ENCODE measurements at places on chromosomes 5 and 9. TPM values are rescaled to one million over a fixed set of nuclear protein-coding genes. Genes with fewer than 3 reads are reported as not detected.
A peak's percentile ranks its signal among the peaks of the same experiment; 100 is the strongest.

The EGFLAM gene
- 9.2 TPM for polyA plus RNA-seq

The INSL4 gene
- 0.38 TPM for polyA plus RNA-seq

- H3K27ac ChIP-seq, result no peak overlapping the region
- no peaks in the 10 kb centered on the region for H3K36me3 ChIP-seq
Observed at GRCh38 chr5:21681911-21682310, 1171.2 kb downstream of the CDH12 start.

DNA sequence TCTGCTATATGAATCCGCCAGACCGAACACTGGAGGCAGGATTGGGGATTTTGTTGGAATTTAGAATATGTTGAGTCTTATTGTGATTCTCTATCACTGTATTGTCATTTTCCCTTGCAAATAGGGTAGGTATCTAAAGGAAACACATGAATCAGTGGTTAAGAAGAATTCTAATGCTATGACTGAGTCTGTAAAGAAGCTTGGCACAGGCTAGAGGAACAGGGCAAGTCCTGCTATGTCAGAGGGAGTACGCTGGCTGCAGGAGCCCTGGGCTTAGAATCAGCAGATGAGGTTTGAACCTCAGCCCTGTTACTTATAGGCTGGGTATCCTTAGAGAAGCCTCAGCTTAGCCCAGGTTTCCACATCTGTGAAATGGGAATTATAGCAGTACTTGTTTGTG lies 198.1 kb downstream of the NR3C1 start:
- H3K4me3 ChIP-seq, result no peak overlapping the region
- H3K27ac ChIP-seq, result no peak overlapping the region
- H3K36me3 ChIP-seq, result no peaks in the 10 kb centered on the region
- H3K4me1 ChIP-seq, result no peaks in the 10 kb centered on the region

DNA sequence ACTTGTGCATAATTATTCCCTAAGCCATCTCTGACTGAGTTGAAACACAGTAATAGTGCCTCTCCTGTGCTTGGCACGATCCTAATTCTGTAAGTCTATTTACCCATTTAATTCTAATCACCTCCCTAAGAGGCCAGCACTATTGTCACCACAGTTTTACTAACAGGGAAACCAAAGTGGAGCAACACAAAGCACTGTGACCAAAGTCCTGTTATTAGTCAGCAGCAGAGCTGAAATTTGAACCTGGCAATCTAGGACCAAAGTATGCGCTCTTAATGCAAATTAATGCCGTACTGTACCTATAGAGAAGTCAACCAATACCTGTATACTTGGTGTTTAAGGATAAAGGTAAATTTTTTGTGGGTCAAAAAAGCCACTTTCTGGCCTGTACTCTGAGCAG lies 77.1 kb upstream of the CNTLN start:
- H3K4me3 ChIP-seq, result no peak overlapping the region
- H3K4me1 ChIP-seq, result no peaks in the 10 kb centered on the region
- DNase-seq, result no peak
- no peak overlapping the region for H3K27ac ChIP-seq

The SH2D3C gene
- polyA plus RNA-seq, result 2.2 TPM

- no peak overlapping the region for H3K27ac ChIP-seq
- no peaks in the 10 kb centered on the region for H3K36me3 ChIP-seq
- no peaks in the 10 kb centered on the region for H3K4me1 ChIP-seq
- no peaks in the 10 kb centered on the region for H3K27me3 ChIP-seq
Observed at GRCh38 chr9:69649566-69650250, 22.5 kb downstream of the APBA1 start.

DNA sequence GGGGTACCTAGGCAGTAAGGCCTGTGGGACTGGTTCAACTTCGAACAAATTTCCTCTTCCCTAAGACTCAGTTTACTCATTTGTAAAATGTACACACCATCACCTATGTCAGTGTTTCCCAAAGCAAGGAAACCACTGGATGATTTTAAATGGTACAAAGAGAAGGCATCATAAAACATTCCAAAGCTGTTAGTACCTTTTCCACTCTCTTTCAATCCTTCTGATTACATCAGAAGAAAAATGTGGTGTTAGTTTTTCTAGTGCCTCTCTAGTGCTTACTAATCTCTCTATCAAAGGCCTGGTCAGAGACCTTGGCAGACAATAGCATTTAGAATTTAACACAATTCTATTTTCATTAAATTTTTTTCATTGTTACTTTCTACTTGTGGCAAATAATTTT lies 18.1 kb downstream of the NR6A1 start:
- H3K27ac ChIP-seq, result no peak overlapping the region
- no peaks in the 10 kb centered on the region for H3K27me3 ChIP-seq
- H3K4me3 ChIP-seq, result no peak overlapping the region
- no peaks in the 10 kb centered on the region for H3K36me3 ChIP-seq
- DNase-seq, result no peak

The SLC45A2 gene
- 1.8 TPM for polyA plus RNA-seq

- no peaks in the 10 kb centered on the region for H3K27me3 ChIP-seq
- H3K4me1 ChIP-seq, result peaks cover 6% of the 10 kb centered on the region
- no peak overlapping the region for H3K4me3 ChIP-seq
- DNase-seq, result no peak
Observed at GRCh38 chr5:34627794-34628193, 28.3 kb upstream of the RAI14 start.

The TRAF1 gene
- polyA plus RNA-seq, result 2.2 TPM

GRCh38 chr9:85534340-85534739 lies 207.4 kb downstream of the AGTPBP1 start:
- H3K36me3 ChIP-seq, result no peaks in the 10 kb centered on the region
- no peaks in the 10 kb centered on the region for H3K27me3 ChIP-seq
- no peak overlapping the region for H3K4me3 ChIP-seq
- no peak overlapping the region for H3K27ac ChIP-seq

- H3K36me3 ChIP-seq, result no peaks in the 10 kb centered on the region
- DNase-seq, result no peak
- H3K4me1 ChIP-seq, result peaks cover 22% of the 10 kb centered on the region
- H3K4me3 ChIP-seq, result no peak overlapping the region
- H3K27me3 ChIP-seq, result no peaks in the 10 kb centered on the region
- peak overlapping the region; percentile 70 for H3K27ac ChIP-seq
Observed at GRCh38 chr9:133702798-133703590, 35.2 kb downstream of the SARDH start.

DNA sequence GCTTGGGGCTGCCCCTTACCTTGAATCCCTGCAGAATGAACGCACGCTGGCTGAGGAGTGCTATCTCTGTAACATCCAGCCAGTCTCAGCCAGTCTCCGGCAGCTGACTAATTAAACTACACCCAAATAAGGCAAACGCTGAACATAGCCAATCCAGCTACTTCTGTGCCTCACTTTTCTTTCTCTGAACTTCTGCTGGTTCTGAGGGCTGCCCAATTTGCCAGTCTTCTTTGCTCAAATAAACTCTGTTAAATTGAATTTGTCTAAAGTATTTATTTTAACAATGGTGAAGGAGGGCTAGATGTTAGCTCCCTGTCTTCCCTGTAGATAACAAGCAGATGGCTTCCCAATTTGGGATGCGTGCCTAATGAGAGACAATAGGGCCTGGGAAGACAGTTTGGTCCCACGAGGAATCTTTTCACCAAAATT lies 154.0 kb upstream of the NFIL3 start:
- H3K4me3 ChIP-seq, result no peak overlapping the region
- no peak overlapping the region for H3K27ac ChIP-seq
- no peaks in the 10 kb centered on the region for H3K36me3 ChIP-seq
- no peaks in the 10 kb centered on the region for H3K4me1 ChIP-seq

The MCTP1 gene
- 1.3 TPM for polyA plus RNA-seq

Measured in hepatocyte (in vitro differentiated cells).